Stimulated activated CD8-positive, alpha-beta memory T cell treated with anti-CD3 and anti-CD28 coated beads, Interleukin-4, amount 100 ng/mL, for 4 hours (primary cell): ENCODE measurements at places on chromosomes 4 and X.

DNA sequence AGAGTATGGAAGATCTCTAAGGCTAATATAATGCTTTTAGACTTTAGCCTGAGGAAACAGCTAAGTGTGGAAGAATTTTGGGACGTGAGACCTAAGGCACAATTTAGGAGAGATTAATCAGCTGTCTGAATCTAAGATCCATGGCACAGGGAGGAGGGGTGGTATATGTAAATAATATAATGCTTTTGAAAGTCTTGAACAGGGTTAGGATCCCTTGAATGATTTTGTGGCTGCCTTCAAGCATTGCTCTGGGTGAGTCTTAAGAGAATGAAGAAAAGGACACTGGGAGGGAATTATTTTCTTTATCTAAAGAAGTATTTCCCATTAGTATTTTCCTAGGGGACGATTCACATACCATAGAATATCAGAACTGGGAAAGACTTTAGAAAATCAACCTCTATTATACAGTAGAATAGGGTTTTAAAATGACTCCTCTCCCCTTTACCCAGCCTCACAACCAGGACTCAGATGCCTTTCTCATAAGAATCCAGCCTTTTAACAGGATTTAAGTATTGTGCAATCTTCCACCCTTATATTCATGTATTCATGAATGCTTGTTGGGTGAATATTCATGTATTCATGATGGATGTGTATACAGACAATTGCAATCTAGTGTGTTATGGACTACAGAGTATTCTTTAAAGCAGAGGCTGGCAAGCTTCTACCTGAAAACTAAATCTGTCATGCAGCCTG lies 664.2 kb upstream of the CPEB2 start:
- DNase-seq = no peak

- no peak for DNase-seq
Measured at GRCh38 chr4:55871299-55871800, 17.9 kb downstream of the EXOC1 start.

DNA sequence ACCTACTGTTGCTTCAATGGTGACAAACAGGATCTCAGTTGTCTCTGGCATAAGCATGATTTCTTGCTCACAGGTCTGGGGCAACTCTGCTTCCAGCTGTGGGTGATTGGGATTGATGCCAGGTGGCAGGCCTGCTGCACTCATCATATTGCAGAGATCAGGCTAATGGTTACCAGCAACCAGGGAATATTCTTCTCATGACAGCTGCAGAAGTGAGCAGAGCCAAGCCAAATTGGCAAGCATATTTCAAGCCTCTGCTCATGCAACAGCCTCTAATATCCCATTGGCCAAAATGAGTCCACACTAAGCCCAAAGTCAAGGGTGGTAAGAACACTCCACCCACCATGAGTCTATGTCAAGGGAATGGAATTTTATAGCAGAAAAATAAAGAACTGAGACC lies 26.7 kb upstream of the TBC1D19 start:
- no peak for DNase-seq

DNA sequence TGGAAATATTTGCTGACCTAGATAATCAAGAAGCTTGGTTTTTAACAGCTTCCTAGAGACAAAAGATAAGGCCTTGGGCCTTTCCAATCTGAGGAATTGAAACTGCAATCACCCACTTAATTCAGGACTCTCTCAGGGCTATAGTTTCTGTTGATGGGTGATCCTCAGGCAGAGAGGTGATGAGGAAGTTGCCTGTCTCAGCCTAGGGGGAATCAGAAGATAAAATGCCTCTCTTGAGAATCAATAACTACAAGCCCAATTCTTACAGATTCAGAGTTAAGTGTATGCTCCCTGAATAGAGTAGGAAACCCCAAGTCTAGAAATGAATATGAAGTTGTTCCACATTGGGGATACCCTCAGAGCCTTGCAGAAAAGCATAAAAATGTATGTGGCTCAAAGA lies 45.5 kb downstream of the NFKB1 start:
- DNase-seq = no peak

- no peak for DNase-seq
Measured at GRCh38 chrX:52979993-52980392, 21.7 kb upstream of the FAM156A start.

DNA sequence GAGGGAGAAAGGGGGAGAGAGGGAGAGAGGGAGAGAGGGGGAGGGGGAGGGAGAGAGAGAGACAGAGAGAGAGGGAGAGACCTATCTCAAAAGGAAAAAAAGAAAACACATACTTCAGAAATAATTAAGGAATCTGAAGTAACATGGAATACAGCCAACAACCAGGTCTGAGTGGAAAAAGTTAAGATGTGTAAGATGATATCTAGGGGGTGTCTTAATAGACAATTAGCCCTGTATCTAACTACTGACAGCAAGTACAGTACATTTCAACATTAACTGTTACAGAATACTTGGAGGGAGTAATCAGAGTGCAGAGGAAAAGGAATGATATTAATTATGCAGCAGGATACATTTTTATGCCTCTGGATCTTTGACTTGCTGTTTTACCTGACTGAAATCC lies 22.4 kb downstream of the NUP54 start:
- DNase-seq = no peak

GRCh38 chr4:168632301-168632725 lies 135.5 kb downstream of the PALLD start:
- DNase-seq = no peak
